ENCODE measurements at places on chromosomes 5 and 9.

GRCh38 chr5:157574456-157575380, 857 bp downstream of the ADAM19 start:
- peak; percentile 20 for DNase-seq

DNA sequence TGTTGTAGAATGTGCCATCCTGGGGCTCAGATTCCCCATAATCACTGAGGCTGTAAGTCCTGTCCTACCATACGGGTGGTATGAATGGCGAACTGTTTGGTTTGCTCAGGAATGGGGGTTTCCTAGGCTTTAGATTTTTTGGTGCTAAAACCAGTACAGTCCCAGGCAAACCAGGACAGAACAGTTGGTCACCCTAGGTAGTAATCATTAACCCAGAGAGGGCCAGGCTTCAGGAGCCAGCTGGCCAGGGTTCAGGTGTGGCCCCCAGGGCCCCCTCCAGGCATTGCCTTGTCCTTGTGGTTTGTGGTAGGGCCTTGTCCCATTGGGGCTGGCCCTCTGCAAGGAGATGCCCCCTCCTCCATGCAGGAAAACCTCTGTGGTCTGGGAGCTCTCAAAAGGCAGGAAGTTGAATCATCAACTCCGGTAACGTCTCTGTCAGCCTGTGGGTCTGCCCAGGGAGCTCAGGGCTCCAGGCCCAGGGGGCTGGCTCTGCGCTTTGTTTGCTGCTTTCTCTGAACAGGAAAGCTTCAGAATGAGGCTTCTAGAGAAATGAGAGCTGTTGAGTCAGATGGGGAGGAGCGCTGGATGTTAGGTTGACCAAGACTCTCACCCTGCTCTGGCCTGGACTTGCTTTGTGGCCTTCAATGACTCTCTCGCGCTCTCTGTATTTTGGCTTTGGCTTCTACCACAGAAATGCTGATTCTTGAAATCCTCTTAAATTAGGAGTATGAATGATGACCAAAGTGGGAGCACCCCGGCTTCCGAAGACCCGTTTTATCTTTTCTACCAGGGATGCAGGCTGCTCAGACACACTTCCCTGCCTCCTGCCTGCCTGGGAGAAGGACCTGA, 22.2 kb upstream of the JADE2 start:
- peak; percentile 99 for DNase-seq

GRCh38 chr5:116237917-116238500, 153.2 kb downstream of the COMMD10 start:
- no peak for DNase-seq

DNA sequence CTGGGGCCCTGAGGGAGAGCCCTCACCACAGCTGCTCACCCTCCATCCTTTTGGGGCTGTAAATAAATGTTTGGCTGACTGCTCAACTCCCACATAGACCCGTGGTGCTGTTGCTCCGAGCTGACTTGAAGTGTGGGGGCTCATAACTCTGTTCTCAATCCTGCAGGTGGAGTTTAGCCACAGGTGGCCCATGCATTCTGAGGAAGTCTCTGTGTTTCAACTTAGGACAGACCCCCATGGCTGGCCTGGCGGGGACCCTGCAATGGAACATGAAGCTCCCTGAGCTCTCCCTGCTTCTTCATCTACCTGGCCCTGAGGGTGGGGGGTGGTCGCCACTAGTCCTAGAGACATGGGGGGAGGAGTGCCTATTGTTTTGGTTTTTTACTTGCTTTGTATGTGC, 19.7 kb downstream of the NDUFS6 start:
- no peak for DNase-seq

- DNase-seq, result no peak
Observed at GRCh38 chr9:96449523-96449844, 485 bp upstream of the HABP4 start.

DNA sequence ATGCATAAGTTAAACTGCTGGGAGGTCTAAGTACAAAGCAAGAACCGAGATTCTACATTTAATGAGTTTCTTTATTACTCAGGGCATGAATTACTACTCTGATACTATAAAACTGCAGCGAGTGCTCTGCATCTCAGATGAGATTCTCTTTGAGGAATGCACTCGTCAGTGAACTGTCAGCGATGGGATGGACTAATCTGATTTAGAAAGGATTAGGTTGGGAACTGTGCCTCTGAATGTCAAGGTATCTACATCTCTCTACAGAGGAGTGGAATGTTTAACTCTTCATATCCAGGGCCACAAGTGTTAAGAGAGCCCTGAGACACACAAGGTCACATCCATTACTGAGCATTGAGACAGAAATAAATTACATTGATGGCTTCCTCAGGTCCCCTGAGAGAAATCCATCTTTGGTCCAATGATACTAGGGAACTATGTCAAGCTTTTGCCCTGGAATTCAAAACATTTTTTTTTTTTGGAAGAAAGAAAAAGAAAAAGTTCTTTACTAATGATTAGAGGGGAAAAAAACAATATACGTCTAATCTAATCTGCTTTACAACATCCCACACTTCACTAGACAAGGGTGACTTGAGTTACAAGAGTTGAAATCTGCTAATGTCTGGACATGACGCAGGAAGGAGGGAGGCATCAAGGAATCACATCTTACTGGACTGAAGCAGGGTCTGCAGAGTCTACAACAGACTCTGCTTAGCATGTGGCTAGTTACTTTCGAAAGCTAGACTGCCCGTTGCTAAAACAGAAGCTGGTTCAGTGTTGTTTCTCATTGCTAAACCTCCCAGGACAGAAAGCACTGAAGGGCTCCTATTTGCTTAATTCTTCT, 270.0 kb upstream of the TLE4 start:
- no peak for DNase-seq

DNA sequence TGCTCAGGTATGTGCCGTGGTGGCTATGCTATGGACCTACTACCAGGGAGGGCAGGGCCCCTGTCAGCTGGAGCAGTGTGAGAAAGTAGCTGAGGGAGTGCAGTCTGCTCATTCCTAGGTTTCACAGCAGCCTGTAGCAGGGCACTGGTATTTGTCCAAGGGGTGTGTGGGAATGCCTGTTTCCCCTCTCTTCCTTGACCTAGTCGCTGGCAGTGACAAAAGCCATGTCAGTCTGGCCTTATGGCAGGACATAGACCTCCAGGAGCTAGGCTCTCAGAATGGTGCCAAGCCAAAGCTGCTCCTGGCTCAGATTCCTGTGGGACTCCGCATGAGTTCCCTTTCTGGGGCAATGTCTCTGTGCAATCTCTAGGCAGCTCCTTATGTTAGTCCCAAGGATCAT, 253.9 kb upstream of the TYRP1 start:
- DNase-seq, result no peak

DNA sequence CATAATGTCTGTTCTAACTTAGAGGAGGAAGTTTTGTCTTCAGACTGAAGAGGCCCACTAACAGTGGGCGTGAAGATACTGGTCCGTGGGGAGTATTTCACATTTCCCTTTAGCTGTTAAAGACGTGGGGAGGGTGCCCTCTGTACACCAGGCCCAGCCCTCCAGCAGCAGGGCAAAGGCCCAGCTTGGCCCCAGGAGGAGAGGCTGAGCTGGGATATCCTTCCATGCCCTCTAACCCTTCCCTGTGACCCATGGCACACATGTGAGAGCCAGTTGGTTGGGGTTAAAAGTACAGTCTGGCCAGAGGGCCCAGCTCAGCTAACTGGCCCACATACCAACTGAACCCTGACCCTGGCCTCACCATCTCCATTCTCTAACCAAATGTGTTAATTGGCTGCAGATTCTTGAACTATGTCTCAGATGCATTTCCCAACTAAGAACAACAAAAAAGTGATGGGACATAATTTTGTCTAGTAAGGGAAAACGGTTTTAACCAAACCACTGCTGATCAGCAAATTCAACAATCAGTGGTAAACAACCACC, 74.4 kb downstream of the LHFPL2 start:
- DNase-seq, result no peak

- peak; percentile 64 for DNase-seq
Observed at GRCh38 chr5:123036391-123037103, at the start of gene PPIC. PPIC (minus strand) TSS chr5:123036725; CDS start chr5:123036625, 100 bp downstream.

DNA sequence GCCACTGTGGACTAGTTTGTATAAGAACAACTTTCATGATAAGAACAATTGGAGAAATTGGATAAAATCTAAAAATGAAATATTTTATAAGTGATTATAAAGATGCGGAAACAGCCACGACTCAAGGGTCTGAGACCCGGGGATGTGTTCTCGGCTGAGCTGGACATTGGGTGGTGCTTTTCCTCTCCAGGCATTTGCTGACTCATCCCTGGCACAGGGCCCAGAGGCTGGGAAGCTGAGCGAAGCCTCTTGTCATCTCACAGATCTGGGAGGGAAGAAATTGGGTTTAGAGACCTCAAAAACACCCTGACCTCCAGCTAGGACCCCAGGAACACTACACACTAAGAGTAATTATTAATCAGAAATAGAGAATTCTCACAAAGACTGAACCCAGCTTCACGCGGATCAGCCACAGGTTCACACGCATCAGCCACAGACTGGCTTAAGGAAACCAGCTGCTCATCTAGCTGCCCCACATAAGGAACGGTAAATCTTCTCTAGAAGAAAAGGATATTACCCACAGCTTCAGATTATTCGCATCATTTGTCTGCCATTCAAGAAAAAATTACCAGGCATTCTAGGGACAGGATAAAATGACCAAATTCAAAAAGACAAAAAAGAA, 2.8 kb upstream of the OR2V1 start:
- peak; percentile 52 for DNase-seq

DNA sequence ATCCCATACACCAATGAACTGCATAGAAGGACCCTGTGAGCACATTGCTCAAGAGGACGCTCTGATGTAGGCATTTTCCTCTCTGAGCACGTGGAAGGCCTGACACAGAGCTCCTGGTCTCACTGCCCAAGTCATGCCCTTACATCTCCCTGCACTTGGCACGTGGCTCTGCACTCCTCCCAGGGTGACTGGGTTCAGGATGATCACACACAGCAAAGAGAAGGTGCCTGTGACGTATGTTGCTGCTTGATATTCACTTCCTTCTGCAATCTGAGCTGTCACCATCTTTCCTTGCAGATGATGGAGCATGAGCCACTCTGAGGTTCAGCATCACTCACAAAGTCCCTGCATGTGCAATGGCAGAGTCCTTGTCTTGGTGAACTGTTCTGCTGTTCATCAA, 125.2 kb downstream of the FSTL4 start:
- no peak for DNase-seq

GRCh38 chr5:124627815-124628595, 118.4 kb downstream of the ZNF608 start:
- DNase-seq, result no peak

DNA sequence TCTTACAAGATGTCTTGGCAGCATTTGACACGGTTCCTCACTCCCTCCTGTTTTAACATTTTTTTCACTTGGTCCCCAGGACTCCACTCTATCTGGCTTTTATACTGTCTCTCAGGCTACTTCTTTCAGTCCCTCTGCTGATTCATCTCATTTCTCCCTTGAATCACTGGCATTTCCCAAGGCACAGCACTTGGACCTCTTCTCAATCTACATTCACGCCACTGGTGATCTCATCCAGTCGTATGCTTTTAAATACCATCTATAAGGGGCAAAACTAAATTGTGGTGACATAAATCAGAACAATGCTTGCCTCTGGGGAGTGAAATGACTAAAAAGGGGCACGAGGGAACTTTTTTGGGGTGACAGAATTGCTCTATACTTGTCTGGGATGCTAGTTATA, 47.1 kb downstream of the MAPKAP1 start:
- DNase-seq, result peak; percentile 65

- no peak for DNase-seq
Observed at GRCh38 chr9:36116593-36116992, 19.9 kb upstream of the GLIPR2 start.

DNA sequence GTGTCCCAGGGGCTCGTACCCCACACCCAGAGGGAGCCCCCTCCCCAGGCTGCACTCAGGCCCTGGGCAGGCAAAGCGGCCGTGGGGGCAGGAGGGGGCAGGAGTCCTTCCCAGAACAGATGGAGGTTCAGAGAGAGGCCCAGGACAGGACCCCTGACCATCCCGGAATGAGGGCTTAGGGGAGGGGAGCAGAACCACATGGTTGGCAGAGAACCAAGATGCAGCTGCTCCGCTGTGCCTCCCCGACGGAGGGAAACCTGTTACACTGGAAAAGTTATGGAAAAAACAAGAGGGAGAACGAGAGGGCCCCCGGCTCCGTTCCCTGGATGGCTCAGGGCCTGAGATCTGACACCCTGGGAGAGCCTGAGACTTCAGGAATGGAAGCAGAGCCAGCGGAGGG, 22.7 kb downstream of the SLC12A7 start:
- DNase-seq, result no peak

- no peak for DNase-seq
Observed at GRCh38 chr5:178291161-178291561, 58.6 kb upstream of the PHYKPL start.

DNA sequence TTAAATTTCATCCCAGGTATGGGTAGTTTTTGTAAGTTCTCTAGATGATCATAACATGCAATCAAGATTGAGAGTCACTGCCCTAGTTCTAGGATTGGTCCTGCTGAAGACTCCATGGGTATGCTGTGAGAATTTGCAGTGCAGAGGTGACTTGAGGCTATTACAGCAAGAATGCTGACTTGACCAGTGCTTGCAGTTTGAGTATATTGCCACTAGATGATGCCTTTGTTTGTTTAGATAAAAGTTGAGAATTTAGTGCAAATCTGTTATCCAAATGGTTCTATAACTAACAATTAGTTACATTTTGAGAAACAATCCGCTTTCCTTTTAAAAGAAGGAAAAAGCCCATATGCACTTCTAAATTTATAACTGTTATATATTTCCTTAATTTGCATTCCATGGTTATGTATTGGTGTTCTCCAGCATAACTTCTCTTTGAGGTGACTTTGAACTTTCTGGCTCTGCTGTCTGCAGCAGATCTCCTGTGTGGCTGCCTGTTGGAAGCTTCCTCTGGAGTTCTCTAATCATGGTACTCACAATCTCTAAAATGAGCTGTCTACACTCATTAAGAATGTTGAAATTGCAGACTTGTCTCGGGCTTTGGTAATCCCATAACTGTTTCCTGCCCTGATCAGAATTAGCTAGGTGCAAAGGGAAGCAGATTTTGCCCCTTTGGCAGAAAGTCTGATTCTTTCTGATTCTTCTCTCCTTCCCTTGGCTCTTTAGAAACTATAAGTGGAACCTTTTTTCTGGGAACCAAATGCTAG, 24.9 kb downstream of the MELK start:
- DNase-seq, result no peak

- no peak for DNase-seq
Observed at GRCh38 chr9:87036506-87036905, 89.2 kb upstream of the GAS1 start.

- no peak for DNase-seq
Observed at GRCh38 chr5:90944116-90944515, 385.5 kb downstream of the ADGRV1 start.

GRCh38 chr5:161051920-161052500, 200.0 kb upstream of the ATP10B start:
- no peak for DNase-seq
